ENCODE measurements at places on chromosomes 2 and 18.

DNA sequence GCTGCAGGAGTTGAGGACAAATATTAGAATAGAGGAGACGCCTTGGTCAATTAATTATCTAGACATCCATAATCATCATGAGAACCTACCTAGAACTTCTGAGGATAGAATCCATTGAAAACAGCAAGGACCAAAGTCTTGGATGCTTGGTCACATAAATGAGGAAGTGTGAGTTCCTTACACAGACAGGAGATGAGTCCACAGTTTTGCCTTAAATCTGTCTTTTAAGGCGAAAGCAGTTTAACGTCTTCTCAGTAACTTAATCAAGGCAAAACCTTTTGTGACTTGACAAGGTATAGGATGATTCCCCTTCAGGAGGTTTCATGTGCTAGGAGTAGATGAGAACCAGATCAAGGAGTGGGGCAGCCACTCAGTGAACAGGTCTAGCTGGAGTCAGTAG is 1783.2 kb upstream of the CELF4 start:
- DNase-seq = no peak

DNA sequence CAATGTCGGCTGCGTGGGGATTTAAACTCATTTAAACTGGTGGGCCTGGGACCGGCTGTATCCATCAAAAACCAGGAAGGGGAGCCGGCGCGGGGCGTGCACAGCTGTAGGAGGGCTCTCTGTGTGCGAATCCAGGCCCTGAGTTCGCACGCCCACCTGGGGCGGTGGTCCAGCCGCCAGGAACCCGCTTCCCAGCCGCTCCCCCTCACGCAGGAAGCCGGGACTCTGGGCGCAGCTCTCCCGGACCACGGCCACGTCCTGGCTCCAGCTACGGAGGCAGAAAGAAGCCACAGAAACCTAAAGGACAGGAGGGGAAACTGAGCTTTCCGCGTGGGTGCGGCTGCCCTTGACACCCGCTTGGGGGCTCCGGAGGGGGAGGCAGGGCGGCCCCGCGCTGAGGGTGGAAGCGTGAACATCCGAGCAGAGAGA is 80.6 kb downstream of the GFPT1 start:
- no peak for DNase-seq

DNA sequence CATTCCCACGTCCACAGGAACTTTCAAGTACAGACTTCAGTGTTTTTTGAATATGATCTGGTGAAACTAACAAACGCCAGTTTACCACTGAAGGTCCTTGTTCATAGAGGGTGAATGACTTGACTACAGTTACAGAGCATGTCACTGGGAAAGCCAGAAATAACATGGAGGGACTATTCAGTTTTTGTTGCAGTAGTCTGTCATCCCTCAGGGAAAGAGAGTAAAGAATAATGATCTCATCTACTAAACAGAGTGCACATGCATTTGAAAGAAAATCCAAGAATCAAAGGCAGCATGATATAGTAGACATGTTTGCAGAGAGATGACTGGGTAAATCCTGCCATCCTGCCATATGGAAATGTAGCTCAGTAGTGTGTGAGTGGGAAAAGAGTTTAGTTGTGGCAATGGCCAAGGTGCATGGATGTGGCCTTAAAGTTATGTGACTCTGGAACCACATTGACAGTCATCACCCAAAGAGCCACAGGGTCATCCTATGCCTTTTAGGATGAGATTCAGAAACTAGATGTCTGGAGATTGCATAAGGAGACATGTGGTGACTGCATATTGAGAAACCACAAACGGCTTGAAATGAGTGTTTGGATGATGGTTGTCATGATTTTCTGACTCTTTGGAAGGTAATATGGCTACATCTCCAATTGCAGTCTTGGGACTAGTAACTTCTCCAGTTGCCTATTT is 125.3 kb upstream of the ZEB2 start:
- no peak for DNase-seq

GRCh38 chr2:218894880-218895157 is 14.2 kb downstream of the WNT10A start:
- no peak for DNase-seq

DNA sequence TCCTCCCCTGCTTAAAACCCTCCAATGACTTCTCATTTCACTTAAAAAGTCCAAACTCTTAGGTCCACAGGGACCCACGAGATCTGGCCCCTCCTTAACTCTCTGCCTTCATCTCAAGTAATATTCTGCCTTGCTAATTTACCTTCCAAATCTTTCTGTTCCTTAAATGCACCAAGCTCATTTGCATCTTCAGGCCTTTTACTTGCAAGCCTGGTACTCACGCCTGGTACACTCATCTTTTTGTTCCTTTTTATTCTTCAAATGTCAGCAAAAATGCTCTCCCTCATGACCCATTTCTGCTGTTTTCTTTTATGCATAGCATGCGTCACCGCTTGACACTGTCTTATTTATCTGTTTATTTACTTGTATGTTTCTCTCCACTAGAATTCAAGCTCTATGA is 2.7 kb upstream of the WIPF1 start:
- no peak for DNase-seq

DNA sequence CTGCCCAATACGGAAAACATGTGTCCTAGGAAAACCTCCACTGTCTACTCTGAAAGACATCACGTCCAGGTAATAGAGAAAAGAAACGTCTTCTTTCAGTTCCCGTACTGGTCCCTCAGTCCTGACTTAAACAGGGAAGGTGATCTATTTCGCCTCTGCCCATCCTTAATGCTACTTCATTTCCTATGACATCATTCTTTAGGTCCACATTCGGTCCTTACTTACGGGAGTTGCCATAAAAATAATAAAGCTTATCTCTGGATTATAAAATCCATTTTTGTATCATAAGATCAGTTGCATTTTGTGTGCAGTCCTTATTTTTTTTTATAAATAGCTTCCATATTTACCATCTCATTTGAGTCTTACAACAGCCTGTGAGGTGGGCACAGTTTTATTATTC is 3.7 kb downstream of the TGFA start:
- DNase-seq = no peak

DNA sequence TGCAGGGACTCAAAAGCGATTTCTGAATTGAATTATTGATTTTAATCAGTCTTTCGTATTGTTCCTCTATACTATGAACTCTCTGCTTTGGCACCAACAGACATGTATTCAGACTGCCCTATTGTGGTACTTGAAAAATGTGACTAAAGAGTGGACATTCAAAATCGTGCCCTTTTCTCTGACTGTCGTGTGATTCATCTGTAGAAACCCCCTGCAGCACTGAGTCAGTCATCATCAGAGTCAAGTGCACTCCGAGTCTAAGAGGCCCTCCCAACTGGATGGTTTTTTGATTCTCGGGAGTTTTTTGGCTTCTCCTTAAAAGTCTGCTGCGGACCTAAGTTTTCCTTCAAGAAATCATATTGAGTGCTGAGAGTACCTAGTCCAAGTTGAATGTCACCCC is 96.4 kb upstream of the FOSL2 start:
- DNase-seq = no peak

DNA sequence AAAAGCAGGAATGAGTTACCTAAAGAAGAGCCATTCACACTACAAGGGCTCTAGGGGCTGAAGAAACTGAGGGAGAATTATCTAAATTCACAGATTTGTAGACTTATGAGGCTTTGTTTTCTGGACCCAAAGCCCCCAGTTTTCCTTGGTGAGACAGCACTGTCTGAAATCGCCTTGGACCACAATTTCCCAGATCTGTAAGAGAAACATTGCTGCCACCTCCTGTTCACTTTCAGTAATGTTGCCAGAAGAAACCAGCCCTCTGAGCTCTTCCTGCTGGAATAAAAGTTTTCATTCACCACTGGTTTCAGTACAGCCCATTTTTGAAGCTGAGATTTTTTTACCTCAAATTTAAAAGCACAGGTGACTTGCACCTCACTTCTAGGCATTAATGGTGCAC is 169.2 kb downstream of the CDH20 start:
- no peak for DNase-seq

DNA sequence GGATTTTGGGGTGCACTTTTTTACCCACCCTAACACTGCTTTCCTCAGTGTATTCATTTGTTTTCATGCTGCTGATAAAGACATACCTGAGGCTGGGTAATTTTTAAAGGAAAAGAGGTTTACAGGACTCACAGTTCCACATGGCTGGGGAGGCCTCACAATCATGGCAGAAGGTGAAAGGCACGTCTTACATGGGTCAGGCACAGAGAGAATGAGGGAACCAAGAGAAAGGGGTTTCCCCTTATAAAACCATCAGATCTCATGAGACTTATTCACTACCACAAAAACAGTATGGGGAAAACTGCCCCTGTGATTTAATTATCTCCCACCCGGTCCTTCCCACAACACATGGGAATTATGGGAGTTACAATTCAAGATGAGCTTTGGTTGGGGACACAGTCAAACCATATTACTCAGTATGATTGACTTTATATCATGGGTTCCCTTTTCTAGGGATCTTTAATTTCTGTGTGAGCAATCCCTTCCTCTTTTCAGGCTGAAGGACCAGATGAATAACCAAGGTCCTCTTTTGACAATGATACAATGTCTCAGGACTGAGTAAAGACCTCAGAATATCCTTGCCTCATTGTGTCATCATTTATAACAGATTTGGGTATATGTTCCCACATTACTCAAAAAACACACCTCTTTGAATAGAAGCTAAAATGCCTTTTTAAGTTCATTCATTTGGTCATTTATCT is 100.1 kb upstream of the TRIB2 start:
- no peak for DNase-seq

DNA sequence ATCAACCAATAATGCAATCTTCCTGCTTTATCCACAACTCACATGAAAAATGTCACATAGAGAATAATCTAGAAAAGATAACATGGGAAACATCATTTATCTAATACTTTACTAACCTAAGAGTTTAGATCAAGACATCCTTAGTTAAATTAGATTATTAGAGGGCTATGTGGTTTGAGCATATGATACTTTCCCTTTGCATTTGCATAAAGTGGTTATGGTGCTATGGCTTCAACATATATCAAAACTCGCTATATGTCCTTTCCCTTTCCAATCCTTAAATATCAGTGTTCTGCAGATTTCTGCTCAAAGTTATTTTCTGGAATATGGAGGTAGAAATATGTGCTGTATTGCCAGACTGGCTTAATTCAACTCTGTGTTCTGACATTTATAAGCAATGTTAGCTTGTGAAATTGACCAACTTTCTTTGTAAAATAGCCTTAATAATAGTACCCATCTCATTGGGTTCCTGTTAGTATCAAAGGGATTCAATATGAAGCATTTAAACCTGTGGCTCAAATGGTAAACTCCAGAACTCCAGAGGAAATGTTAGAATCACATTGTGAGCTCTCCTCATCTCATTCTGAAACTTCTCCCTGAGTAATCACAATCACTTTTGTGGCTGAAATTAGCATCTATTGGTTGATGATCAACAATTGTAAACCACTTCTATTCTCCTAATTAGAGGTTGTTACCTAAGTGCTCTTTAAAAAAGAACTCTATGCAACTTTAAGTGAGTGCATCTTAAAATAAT is 1089.9 kb upstream of the SLC39A10 start:
- DNase-seq = no peak

DNA sequence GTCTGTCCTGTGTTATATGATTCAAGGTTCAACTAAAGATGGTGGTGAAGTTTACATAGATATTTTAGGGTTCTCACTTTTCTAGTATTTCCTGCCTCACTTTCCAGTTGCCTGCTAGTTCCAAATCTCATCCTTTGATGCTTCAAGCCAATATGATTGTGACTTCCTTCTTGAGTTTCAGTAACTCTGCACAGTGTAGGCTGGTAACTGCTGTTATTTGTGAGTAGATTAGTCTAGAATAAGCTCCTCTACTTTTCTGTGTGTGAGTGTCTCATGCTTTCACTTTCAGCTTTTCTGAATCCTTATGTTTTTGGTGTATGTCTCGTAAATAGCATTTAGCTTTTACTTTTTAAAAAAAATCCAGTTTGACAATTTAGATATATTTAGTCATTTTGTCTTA is 42.6 kb downstream of the GALNT1 start:
- DNase-seq = no peak

DNA sequence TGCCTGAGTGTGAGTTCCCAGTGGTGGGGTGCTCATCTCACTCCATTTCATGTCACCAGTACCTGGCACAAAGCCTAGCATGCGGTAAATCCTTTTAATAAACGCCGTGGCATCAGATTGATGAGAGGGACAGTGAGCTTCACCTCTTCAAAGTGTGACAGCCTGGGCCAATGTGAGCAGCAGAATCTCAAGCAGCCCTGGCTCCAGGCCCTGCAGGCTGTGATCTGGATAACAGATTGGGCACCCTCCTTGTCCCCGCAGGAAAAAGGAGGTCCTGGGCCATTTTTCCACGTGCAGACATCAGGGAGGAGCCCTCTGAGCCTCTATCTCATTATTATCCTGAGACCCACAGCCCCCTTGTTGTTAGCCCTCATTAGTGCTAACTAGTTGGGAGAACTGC is 34.8 kb downstream of the TET3 start:
- no peak for DNase-seq

DNA sequence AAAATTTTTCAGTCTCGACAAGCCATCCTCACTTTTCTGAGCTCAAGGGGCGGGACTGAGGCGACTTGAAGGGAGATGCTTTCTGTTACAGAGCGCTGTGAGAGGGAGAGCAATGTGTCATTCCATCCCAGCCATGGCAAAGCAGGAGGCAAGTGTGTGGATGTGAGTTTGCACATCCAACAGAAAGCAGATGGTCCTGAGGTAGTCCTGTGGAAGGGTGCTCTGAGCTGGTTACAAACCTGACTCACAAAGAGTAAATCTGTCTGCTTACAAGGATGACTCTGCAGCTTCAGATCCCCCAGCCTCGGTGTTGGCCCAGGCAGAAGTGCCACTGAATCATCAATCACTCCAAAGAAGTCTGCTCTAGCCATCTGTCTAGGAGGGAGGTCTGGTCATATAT is 482.0 kb upstream of the DCC start:
- no peak for DNase-seq

DNA sequence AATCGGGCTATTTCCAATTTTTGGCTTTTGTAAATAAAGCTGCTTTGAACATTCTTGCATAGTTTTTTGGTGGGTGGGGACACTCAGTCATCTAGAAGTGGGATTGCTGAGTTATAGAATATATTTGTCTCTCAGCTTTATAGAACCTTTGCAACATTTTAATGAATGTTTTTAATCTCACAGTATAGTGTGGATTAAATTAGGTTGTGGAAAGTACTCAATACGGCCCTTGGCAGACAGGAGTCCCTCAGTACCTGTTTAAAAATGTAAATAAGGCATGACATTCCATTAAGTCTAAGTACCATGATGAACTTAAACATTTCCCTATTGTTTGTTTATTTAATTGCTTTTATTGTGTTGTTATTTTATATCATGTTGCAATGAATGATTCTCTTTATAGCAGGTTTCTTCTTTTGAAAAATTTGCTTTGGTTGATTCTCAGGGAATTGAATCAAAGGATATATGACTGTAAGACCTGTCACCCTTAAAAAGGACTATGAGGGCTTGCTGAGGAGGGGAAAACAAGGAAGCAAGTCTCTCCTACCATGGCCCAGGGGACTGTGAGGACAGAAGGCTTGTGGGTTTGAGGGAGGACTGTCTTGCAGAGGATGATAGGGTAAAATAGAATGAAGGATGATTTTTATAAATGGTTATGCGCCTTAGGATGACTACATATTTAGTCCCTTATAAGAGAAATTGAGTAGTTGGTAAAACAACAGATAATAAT is 165.1 kb downstream of the RPIA start:
- no peak for DNase-seq

GRCh38 chr18:5601188-5601624 is 57.4 kb upstream of the EPB41L3 start:
- DNase-seq = no peak
